CD4-positive, alpha-beta T cell treated with Interferon gamma for 1 hour (primary cell): ENCODE measurements at places on chromosomes 16 and 17.

- no peak for DNase-seq
Observed at GRCh38 chr16:57651344-57652333, 16.5 kb upstream of the ADGRG3 start.

- DNase-seq = no peak
Observed at GRCh38 chr16:85651629-85652430, 36.9 kb downstream of the GINS2 start.

DNA sequence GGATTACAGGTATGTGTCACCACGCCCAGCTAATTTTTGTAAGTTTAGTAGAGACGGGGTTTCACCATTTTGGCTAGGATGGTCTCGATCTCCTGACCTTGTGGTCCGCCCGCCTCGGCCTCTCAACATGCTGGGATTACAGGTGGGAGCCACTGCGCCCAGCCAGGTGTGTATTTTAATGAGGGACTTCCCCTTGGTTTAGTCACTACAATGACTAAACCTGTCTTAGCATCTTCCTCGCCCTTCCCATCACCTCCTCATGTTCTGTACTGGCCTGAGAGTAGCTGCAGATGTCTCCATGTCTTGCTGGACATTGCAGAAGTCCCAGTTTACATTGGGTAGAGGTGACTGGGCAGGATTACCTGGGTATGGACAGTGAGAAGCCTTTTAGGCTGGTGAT, 9.6 kb downstream of the SLC7A6 start:
- no peak for DNase-seq

GRCh38 chr16:81593481-81593880, 148.9 kb downstream of the CMIP start:
- no peak for DNase-seq

- DNase-seq = no peak
Observed at GRCh38 chr17:16886655-16887322, 85.1 kb downstream of the TNFRSF13B start.

GRCh38 chr17:6823011-6823442, 8.5 kb downstream of the TEKT1 start:
- DNase-seq = no peak

DNA sequence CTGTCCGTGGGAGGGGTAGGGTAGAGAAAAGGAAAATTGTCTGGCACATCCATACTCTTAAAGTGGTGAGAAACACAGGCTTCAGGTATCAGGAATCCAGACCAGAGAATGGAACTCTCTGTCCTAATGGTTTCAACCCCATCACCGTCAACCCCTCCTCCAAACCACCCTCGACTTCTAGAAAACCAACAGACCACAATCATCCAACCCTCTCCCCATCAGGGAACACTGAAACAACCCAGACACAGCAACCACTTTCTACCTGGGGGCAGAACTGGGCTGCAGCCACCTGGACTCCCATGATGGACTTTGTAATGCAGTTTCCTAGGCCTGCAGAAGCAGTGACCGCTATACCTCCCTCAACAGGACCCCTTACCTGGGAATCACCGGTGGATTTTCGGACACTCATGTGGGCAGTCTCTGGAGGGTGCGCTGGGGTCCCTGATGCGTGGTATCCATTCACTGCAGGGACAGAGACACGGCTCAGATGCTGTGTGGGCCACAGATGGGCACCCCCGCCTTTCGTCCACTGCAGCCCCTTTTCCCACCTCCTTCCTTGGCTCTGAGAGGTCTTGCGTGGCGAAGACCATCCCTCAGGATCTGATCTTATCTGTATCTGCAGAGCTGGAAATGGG, 64.3 kb upstream of the RCVRN start:
- DNase-seq = no peak

DNA sequence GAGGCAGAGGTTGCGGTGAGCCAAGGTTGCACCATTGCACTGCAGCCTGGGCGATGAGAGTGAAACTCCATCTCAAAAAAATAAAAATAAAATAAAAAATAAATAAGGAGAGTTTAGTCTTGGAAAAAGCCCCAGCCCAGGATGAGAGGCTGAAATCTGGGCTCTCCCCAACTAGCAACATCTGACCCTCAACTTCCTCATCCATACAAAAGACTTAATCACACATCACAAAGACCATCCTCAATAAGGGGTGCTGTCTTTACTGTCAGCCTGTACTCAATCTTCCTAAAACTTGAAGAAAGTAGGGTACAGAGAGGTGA, 11.4 kb upstream of the SLC4A1 start:
- no peak for DNase-seq

DNA sequence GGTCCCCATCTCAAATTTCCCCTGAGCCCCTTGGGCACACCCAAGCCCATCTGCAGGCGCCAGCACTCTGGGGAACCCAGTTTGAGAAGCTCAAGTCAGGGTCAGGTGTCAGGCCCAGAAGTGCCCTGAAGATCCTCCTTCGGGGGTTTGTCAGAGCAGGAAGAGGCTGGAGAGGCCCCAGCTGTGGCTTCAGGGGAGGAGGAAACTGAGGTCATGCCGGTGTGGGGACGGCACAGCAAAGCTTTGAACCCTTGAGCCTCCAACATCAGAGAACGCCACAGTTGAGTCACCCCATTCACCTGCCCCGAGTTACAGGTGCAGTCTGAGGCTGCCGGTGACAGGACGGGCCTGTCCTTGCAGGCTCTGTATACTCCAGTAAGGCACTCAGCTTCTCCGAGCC, 140.2 kb upstream of the CIBAR2 start:
- no peak for DNase-seq

DNA sequence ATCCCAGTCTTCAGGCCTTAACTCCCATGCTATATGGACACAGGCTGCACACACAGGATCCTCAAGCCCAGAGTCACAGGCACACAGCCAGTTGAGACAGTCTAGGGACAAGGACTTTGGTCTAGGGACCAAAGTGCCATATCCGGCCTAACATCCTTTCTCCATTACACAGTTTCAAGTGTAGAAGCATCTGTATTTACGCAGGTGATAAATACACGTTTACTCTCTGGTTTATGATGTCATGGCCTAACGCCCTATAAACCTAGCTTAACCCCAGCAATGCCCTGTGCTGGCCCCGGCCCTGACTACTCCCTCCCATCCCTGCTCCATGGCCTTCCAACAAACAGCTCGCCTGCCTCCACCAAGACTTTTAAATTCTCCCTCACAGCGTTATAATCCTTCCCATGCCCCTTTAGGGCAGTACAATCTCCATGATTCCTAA, 17.1 kb downstream of the CUEDC1 start:
- no peak for DNase-seq

DNA sequence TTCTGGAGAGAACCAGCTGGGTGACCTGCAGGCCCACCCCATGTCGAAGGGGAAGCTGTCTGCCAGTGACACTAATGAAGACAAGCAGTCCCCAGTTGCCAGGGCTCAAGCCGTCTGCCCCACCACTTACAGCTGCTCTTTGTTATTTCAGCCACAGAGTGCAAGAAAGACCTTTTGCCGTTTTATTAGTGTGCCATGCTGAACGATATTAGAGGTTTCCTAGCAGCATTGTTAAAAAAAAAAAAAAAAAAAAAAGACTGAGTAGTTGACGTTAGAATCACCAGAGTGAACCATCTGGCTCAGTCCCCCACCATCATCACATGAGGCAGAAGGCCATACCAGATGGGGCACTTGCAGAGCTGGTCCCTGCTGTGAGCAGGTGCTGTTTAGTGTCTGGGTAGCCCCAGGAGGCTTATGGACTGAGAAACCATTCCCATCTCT, 26.5 kb upstream of the SLC39A11 start:
- DNase-seq = no peak

DNA sequence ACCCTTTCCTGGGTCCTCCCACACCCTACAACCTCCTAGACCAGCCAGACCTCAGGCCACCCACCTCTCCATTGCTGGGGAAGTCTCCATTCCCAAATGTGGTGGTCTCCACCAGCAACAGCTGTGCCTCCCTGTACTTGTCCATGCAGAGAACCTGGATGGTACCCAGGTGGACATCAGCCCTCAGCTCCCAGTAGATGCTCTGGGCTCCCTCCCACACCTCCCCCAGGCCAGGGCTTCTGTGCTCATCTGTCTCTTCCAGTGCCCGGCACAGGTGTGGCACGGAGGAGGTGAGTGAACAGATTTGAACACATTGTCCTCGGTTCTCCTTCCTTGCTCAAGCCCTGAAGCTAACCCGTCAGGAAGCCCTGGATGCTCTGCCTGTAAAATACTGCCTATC, 34.6 kb downstream of the LGALS9 start:
- no peak for DNase-seq

DNA sequence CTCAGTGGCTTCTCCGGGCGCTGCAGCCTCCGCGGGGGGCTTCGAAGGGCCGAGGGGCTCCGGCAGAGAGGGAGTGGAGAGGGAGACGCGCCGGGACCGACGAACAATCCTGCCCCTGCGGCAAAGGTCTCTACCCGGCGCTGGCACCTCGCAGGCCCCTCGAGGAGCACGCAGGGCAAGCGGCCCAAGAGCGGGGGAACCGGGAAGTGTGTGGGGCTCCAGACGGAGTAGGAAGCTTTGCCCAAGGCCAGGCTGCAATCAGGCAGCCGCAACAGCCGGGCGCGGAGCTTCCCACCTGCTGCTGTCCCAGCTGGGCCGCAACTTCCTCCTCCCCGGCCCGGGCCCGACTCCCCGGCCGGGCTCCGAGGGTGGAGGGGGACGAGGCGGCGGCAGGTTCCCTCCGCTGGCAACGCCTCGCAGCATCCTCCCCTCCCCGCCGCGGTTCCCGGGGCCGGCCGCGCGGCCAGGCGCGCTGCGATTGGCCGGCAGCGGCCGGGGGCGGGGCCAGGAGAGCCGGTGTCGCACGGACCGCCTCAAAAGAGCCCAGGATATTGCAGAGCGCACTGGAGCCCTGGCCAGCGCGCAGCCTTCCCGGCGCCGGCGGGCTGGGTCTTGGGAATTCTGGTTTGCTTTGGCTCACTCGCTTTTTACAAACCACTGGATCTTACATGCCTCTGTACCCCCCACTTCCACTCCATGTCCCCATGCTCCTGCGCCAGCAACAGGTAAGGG, at the start of gene KCNJ2:
Gene KCNJ2, plus strand, starts transcription at position 556 of the 732 bp plus-strand sequence. CDS start 5,508 bp downstream, outside the sequence.
- DNase-seq = peak; percentile 80

- DNase-seq = no peak
Observed at GRCh38 chr17:47870056-47870455, 19.1 kb upstream of the SP6 start.

DNA sequence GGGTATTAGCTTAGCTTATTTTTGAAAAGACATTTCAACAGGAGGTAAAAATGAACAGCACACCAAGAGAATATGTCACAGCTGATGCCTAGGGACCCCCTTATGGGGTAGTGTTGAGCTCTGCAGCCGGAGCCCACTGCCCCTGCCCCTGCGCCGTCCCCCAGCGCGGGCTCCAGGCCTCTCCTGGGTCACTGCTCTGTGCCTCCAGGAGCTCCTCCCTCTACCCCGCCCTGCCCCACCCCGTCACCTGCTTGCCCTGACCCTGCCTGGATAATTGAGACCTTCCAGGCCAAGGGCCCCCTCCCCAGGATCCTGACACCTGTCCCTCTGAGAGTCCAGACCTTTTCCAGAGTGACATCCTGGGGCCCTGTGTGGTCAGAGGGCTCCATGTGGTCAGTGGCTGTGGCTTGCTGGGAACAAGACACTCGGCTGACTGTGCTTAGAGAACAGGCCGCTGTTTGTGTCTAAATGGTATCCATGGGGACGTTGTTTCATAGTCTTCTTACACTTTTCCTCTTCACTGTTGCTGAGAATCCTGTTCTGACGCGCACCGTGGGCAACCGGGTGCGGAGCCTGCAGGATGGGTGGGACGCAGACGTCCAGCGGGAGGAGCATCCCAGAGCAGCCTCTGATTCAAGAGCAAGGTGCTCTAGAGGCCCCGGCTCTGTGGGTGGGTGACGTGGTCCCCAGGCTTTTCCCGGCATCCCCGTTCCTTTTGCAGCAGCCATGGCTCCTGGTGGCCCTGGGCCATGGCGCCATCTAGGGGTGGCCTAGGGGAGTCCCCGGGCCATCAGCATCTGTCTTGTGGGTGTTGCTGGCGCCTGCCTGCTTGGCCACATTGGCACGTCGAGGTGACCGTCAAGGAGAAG, 20.0 kb upstream of the WFIKKN1 start:
- DNase-seq = peak; percentile 38

DNA sequence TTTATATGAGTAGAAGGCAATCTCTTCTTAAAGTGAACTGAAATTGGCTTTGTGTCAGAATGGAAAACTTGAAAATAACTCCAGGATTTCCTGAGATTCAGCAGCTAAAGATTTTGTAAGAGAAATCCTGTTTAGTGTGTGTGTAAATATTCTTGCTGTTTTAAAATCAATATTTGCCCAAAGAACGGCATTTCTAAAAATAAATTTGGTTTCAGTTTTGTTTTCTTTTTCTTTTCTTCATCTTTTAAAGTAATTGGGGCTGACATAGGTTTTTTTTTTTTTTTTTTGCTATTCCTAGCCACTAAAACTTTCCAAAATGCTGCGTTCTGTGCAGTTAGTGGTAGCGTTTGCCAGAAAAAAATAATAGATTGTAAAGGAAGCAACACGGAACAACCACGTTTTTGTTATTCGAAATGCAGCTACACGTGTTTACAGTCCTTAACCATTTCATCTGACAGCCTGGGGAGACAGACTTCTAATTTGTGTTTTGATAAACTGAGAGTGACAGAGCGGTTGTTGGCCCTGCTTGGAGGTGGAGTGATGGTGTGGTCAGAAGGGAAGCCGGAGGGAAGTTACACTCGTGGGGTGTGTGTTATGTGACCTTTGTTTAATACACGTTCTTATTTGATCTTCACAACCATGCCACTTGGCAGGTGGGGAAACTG, 21.6 kb upstream of the SMPD3 start:
- no peak for DNase-seq

GRCh38 chr17:49783791-49784190, 4.7 kb upstream of the KAT7 start:
- DNase-seq = no peak

- DNase-seq = no peak
Observed at GRCh38 chr16:78127130-78127529, 27.7 kb downstream of the WWOX start.

DNA sequence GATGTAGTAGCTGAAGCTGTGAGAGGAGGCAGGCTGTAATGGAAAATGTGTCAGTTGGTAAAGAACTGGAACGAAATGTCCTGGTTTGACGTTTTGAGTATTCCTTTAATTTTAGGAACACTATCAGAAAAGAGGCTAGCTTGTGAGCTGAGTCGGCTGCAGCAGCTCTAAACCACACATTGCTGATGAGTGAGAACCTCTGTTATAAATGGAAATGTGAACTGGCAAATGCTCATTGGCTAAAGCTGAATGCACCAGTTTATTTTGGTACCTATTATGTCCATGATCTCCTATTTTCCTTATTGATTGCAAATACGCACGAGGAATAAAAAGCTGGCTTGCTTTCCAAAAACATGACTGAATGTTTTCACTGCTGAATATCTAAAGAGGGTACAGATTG, 11.0 kb upstream of the WIPI1 start:
- DNase-seq = no peak

DNA sequence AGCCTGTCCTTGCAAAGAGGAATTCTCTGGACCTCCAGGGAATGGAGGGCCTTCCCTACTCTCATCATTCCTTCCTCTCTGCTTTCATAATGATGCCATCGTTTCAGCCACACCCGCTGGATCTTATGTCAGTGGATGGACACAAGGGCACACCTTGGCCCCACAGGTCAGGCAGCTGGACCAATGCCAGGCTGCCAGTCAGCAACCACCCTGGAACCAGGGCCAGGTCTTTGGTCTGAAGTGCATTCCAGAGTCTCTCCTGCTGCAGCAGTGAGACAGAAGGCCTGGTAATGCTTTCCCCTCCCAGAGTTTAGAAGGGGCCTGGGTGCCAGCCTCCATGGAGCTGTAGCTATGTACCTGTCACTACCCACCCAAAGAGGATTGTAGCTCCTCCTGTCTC, 7.4 kb downstream of the C1QL1 start:
- DNase-seq = no peak
